ENCODE measurements at places on chromosomes 5 and 9. TPM values are rescaled to one million over a fixed set of nuclear protein-coding genes. Genes with fewer than 3 reads are reported as not detected.

DNA sequence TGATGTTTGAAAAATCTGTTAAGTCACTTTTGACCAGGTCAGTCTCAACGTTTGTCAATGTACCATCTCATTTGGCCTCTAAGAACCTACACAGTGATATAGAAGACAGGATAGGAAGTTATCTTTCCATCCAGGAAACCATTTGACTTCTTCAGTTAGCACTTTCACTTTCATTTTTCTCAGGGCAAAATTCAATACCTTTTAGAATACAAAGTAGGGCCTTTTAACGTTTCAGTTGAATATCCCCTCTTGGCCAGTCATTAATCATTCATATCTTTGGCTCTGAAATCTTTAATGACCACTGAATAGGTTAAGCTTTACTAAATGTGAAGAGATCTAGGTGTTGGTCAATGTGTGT, 101.1 kb upstream of the GNAQ start:
- H3K27me3 ChIP-seq, result peaks cover 2% of the 10 kb centered on the region
- peak; percentile 6 for DNase-seq
- peak overlapping the region; percentile 57 for H3K4me3 ChIP-seq
- peaks cover 19% of the 10 kb centered on the region for H3K4me1 ChIP-seq
- no peaks in the 10 kb centered on the region for H3K36me3 ChIP-seq
- H3K27ac ChIP-seq, result no peak overlapping the region

DNA sequence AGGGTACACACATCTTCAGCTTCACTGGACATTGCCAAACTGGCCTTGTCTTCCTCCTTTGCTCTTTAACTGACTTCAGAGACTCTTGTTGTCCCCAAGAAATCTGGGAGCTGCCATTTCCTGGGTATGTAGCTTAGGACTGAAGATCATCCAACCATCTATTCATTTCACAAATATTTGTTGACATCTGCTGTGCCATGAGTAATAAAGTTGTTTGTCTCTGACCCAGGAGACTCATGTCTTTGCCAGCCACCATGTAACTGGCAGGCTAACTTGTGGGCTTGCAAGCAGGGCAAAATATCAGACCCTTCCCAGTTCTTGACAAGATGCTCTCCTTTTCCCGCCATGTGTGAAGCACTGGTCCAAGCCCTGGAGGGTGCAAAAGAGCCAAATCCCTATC, 17.1 kb upstream of the TOR1B start:
- H3K4me3 ChIP-seq, result no peak overlapping the region
- H3K27me3 ChIP-seq, result peaks cover 3% of the 10 kb centered on the region
- no peak overlapping the region for H3K27ac ChIP-seq
- H3K4me1 ChIP-seq, result peaks cover 7% of the 10 kb centered on the region

- peaks cover 35% of the 10 kb centered on the region for H3K27me3 ChIP-seq
- H3K4me3 ChIP-seq, result peak within 1 kb of the TSS; percentile 72
- H3K36me3 ChIP-seq, result no peaks in the 10 kb centered on the region
- peak; percentile 95 for DNase-seq
Measured at GRCh38 chr9:22446589-22446949, at the start of gene DMRTA1. DMRTA1 (plus strand) TSS chr9:22446824; CDS start chr9:22447066, 242 bp downstream.

DNA sequence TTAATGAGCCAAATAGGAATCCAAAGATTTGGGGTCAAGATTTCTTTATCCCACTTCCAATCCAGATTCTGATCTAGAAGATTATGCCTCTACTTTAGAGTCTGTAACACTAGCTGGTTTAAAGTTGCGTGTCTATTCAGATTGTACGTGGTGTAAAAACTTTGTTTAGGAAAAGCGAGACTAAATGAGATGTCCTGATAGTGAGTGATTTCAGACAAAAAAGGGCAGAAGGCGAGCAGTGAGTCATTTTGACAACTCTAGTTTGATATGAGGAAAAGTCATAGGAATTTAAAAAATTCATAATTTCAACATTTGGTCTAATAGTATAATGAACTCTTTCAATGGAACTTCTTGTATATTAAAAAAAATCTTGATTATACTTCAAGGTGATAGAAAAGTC, 119.6 kb upstream of the KLF9 start:
- peak overlapping the region; percentile 42 for H3K27ac ChIP-seq
- peaks cover 27% of the 10 kb centered on the region for H3K4me1 ChIP-seq
- H3K4me3 ChIP-seq, result no peak overlapping the region
- no peaks in the 10 kb centered on the region for H3K36me3 ChIP-seq
- no peaks in the 10 kb centered on the region for H3K27me3 ChIP-seq

- no peak overlapping the region for H3K4me3 ChIP-seq
- no peak overlapping the region for H3K27ac ChIP-seq
- H3K4me1 ChIP-seq, result no peaks in the 10 kb centered on the region
- DNase-seq, result no peak
Measured at GRCh38 chr5:252546-252945, 18.9 kb upstream of the PDCD6 start.

Gene SPARC
- 4,600 TPM for total RNA-seq

Gene STOM
- total RNA-seq, result 146 TPM

DNA sequence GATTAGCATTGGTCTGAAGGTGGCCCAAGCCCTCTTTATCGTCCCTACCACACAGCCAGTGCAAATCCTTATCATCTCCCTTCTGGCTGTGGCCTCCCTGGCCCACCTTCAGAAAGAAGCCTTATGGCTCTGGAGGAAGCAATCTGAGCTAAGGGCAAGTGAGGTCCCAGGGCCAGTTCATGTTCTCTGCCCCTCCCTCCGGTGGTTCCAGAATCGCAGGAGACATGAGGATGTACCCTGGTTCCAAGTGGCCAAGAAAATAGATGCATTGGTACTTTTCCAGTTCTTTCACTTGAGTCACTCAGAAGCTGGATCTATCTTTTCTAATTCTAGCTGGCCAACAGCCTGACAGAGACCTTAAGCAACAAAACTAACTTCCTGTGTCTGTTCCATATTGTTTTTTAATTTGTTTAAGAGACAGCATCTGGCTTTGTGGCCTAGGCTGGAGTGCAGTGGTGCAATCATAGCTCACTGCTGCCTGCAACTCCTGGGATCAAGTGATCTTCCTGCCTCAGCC, 60.7 kb downstream of the LHFPL2 start:
- DNase-seq, result peak; percentile 80
- H3K4me3 ChIP-seq, result no peak overlapping the region
- peaks cover 47% of the 10 kb centered on the region for H3K4me1 ChIP-seq
- H3K27ac ChIP-seq, result peak overlapping the region; percentile 91
- H3K36me3 ChIP-seq, result no peaks in the 10 kb centered on the region
- H3K27me3 ChIP-seq, result no peaks in the 10 kb centered on the region

GRCh38 chr5:33488558-33489355, 48.0 kb downstream of the TARS1 start:
- DNase-seq, result no peak
- no peaks in the 10 kb centered on the region for H3K27me3 ChIP-seq
- no peak overlapping the region for H3K4me3 ChIP-seq
- peaks cover 4% of the 10 kb centered on the region for H3K4me1 ChIP-seq
- no peak overlapping the region for H3K27ac ChIP-seq

Gene MYMK
- not detected for total RNA-seq

DNA sequence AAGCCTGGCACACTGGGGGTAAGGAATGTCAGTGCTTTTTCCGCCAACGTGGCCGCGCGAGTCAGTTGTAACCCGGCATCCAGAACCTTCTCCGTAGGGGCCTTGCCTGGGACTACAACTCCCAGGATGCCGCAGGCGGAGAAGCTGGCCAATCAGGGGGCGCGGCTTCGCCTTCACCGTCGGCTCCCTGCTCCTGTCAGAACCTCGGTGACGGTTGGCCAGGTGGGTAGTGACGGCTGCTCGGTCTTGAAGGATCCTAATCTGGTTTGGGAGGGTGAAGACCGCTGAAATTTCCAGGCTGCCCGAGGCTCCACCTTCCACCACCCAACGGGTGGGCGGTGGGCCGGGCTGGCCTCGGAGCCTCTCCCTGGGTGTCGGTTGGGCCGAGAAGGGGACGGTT, at the start of gene C5orf58:
Gene C5orf58 (plus strand): TSS at position 200 of the 400 bp plus-strand sequence. CDS start 1,992 bp downstream, outside the sequence.
- peaks cover 4% of the 10 kb centered on the region for H3K27me3 ChIP-seq
- H3K4me1 ChIP-seq, result no peaks in the 10 kb centered on the region
- no peak for DNase-seq

- H3K4me3 ChIP-seq, result peak overlapping the region; percentile 71
- H3K27me3 ChIP-seq, result no peaks in the 10 kb centered on the region
- peaks cover 42% of the 10 kb centered on the region for H3K4me1 ChIP-seq
- DNase-seq, result no peak
Measured at GRCh38 chr9:4665357-4665756, 923 bp downstream of the SPATA6L start.

DNA sequence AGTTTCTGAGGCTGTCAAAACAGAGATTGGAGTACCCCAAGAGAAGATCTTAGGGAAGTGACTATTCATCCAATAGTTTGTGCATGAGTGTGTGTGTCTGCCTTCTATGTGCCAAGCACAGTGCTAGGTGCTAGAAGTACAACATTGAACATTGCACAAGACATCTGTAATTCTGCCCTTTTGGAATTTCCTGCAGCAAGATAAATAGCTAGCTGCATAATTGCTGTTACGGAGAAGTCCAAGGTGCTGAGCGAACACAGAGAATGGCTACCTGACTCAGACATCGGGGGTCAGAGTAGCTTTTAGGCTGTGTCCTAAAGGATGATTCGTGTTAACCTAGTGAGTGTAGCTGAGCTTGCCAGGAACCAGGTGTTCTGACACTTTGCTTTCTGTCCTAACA, 44.8 kb downstream of the PAPPA start:
- peaks cover 26% of the 10 kb centered on the region for H3K4me1 ChIP-seq
- no peak overlapping the region for H3K27ac ChIP-seq
- no peak overlapping the region for H3K4me3 ChIP-seq
- no peak for DNase-seq
- H3K27me3 ChIP-seq, result no peaks in the 10 kb centered on the region

- H3K4me3 ChIP-seq, result peak overlapping the region; percentile 65
- H3K4me1 ChIP-seq, result peaks cover 28% of the 10 kb centered on the region
- no peaks in the 10 kb centered on the region for H3K27me3 ChIP-seq
- no peak for DNase-seq
- H3K27ac ChIP-seq, result peak overlapping the region; percentile 63
Measured at GRCh38 chr9:708182-708550, 133.3 kb upstream of the DMRT1 start.

GRCh38 chr5:14298126-14298847, 155.1 kb downstream of the TRIO start:
- peak overlapping the region; percentile 48 for H3K27ac ChIP-seq
- no peak overlapping the region for H3K4me3 ChIP-seq
- no peak for DNase-seq
- H3K36me3 ChIP-seq, result peaks cover 80% of the 10 kb centered on the region
- H3K4me1 ChIP-seq, result peaks cover 20% of the 10 kb centered on the region

Gene SPATA31C1
- not detected for total RNA-seq

GRCh38 chr5:153159616-153160015, 330.9 kb upstream of the GRIA1 start:
- no peaks in the 10 kb centered on the region for H3K27me3 ChIP-seq
- peaks cover 25% of the 10 kb centered on the region for H3K4me1 ChIP-seq
- H3K36me3 ChIP-seq, result no peaks in the 10 kb centered on the region
- H3K27ac ChIP-seq, result peak overlapping the region; percentile 33

Gene CCNJL
- total RNA-seq, result 0.88 TPM

DNA sequence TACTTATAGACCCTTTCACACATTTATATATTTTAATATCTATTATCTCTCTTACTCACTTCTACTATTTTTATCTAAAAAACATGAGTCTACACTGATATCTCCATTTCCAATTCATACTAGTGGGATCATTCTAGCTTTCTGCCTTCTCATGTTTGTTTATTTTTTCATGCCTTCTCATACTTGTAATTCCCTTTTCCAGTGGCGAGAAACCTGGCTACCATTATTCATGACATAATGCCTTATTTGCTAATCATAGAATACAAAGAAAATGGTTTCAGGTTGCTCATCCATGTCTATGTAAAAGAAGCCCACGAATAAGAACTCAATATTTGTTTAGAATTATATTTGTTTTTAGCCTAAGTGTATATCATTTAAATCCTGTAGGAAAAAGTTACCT, 232.7 kb upstream of the ACTBL2 start:
- DNase-seq, result no peak
- no peak overlapping the region for H3K27ac ChIP-seq
- H3K27me3 ChIP-seq, result no peaks in the 10 kb centered on the region
- no peaks in the 10 kb centered on the region for H3K36me3 ChIP-seq

- no peak for DNase-seq
- no peaks in the 10 kb centered on the region for H3K36me3 ChIP-seq
- H3K4me1 ChIP-seq, result no peaks in the 10 kb centered on the region
- H3K27me3 ChIP-seq, result no peaks in the 10 kb centered on the region
Measured at GRCh38 chr9:30982301-30982700, 1402.1 kb upstream of the ACO1 start.

- no peak overlapping the region for H3K4me3 ChIP-seq
- no peak overlapping the region for H3K27ac ChIP-seq
Measured at GRCh38 chr5:10505517-10506095, 58.3 kb upstream of the ANKRD33B start.

DNA sequence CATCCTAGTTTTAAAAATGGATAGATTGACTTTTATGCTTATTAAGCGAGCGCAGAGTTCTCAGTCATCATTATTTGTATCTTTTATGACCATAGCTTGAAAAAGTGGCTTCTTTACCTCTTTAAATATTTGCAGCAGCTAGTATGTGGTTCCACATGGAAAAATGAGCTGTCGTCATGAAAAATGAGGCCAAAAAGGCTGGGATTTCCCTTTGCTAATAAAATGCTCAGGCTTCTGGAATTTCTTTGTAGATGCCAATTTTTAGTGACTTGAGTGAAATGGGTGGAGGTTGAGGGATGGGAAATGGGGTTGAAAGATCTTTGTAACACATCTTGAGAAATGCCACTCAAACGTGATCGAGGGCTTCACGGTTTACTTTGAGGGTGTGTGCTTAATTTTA, 35.2 kb downstream of the RAI14 start:
- no peaks in the 10 kb centered on the region for H3K27me3 ChIP-seq
- H3K4me1 ChIP-seq, result peaks cover 72% of the 10 kb centered on the region
- peak; percentile 87 for DNase-seq
- H3K36me3 ChIP-seq, result peaks cover 61% of the 10 kb centered on the region

- peaks cover 11% of the 10 kb centered on the region for H3K4me1 ChIP-seq
- H3K27ac ChIP-seq, result no peak overlapping the region
- no peaks in the 10 kb centered on the region for H3K27me3 ChIP-seq
- DNase-seq, result no peak
- H3K36me3 ChIP-seq, result no peaks in the 10 kb centered on the region
- H3K4me3 ChIP-seq, result no peak overlapping the region
Measured at GRCh38 chr5:73096239-73096575, 24.2 kb upstream of the TMEM171 start.

DNA sequence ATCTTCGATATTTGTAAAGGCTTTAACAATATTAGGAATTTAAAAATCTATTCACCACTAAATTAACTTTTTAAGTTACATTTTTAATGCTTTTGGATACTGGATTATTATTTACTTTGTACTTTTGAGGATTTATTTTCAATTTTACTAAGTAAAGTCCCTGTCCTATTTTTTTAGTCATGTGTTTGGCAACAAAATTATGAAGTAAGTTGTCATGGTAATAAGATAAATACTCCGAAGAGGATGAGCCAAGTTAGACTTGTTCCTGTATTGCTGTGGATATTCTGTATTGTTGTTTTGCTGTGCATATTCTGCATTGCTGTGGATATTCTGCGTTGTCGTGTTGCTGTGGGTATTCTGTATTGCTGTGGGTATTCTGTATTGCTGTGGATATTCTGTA, 210.1 kb downstream of the MTRR start:
- H3K27me3 ChIP-seq, result no peaks in the 10 kb centered on the region
- no peak overlapping the region for H3K27ac ChIP-seq
- H3K4me3 ChIP-seq, result no peak overlapping the region
- H3K36me3 ChIP-seq, result no peaks in the 10 kb centered on the region
- no peaks in the 10 kb centered on the region for H3K4me1 ChIP-seq
- no peak for DNase-seq
